ENCODE measurements at places on chromosomes 5 and 9.
A peak's percentile ranks its signal among the peaks of the same experiment; 100 is the strongest.

DNA sequence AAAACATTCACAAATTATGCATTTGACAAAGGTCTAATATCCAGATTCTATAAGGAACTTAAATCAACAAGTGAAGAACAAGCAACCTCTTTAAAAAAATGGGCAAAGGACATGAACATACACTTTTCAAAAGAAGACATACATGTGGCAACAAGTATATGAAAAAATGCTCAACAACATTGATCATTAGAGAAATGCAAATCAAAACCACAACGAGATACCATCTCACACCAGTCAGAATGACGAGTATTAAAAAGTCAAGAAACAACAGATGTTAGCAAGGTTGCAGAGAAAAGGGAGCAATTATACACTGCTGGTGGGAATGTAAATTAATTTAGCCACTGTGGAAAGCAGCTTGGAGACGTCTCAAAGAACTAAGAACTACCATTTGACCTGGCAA, 38.9 kb upstream of the TNFSF15 start:
- DNase-seq, result no peak

DNA sequence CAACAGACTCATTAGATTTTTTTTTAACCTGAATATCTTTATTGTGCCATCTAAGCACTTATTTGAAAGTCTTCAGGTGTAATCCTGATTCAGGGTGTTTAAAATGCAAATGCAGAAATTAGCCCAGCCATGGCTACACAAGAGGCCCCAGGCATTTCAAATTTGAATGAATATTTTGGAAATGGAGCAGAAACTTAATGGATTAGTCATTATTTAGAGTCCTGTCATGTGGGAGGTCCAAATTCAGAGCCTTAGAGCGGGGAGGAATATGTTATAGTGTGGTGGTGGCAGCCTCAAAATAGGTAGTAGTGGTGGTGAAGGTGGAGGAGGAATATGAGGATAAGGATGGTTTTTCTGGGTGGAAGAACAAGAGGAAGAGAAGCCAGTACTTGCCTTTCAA, 567.0 kb downstream of the RAB3C start:
- no peak for DNase-seq

DNA sequence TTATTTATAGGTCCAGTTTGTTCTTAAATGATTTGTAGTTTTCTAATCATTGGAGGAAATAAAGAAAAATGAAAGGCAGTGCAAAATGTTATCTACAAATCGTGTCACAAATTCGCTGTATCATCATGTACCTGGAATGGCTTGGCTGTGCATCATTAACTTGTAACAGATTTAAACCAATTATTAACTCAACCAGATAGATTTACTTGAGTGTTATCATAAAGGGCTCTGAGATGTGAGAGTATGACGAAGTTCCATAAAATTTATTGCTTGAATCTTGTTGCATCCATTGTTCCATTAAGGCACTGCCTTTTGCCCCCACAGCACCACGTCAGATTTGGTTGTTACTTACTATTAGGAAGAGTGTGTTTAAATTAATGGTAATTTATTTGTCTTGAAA, 23.5 kb downstream of the PCSK5 start:
- no peak for DNase-seq

- DNase-seq, result peak; percentile 31
These were observed 41.9 kb upstream of the ACTBL2 start for GRCh38 chr5:57524348-57525060.

- DNase-seq, result no peak
These were observed 2042.6 kb upstream of the CDH6 start for GRCh38 chr5:29150840-29151239.

- DNase-seq, result no peak
These were observed 1.2 kb downstream of the TEX10 start for GRCh38 chr9:100351508-100351907.

- no peak for DNase-seq
These were observed 1.9 kb downstream of the CD14 start for GRCh38 chr5:140631036-140631417.

GRCh38 chr5:108983461-108984092, 235.9 kb downstream of the FER start:
- DNase-seq, result no peak

- DNase-seq, result no peak
These were observed 16.2 kb downstream of the LHX6 start for GRCh38 chr9:122212473-122213004.

DNA sequence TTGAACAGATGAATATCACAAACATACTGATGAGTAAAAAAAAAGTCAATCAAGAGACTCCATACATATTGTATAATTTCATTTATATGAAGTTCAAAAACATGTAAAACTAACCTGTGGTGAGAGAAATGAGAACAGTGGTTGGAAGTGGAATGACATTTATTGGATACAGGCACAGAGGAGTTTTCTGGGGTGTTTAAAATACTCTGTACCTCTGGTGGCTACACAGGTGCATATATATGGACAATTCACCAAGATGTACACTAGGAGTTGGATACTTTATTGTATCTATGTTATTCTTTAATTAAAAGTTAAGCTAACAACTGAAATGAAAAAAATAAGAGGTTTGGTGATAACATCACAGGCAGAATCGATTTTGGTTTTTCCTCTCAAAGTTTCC, 14.1 kb downstream of the FOXD1 start:
- no peak for DNase-seq

- DNase-seq, result peak; percentile 3
These were observed 661 bp downstream of the PDCL start for GRCh38 chr9:122827761-122828093.
